ENCODE measurements at places on chromosomes 5 and 9. TPM values are rescaled to one million over a fixed set of nuclear protein-coding genes. Genes with fewer than 3 reads are reported as not detected.

The NMRK1 gene
- total RNA-seq, result 36.7 TPM

The FOXD4L5 gene
- total RNA-seq, result not detected

The OTULINL gene
- 61.0 TPM for total RNA-seq

The SEC16A gene
- total RNA-seq, result 75.9 TPM

The HRH2 gene
- total RNA-seq, result 1.5 TPM

DNA sequence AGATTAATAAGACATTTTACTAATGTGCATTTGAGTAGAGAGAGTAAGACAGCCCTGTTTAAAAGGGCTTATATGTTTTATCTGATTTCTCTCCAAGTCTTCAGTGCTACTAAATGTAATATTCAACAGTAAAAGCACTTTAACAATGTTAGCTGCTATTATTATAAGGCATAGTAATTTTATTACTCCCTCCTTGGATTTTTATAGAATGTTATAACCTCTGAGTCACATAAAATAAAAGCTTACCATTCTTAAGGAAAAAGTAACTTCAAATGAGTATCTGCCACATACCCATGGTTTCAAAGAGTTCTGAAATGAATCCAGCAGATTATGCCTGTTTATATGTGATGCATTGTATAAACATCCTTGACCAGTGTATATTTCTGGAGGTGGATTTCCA is 19.0 kb downstream of the SPDL1 start:
- no peaks in the 10 kb centered on the region for H3K27me3 ChIP-seq
- peaks cover 24% of the 10 kb centered on the region for H3K36me3 ChIP-seq
- no peak overlapping the region for H3K4me3 ChIP-seq
- H3K27ac ChIP-seq, result no peak overlapping the region

DNA sequence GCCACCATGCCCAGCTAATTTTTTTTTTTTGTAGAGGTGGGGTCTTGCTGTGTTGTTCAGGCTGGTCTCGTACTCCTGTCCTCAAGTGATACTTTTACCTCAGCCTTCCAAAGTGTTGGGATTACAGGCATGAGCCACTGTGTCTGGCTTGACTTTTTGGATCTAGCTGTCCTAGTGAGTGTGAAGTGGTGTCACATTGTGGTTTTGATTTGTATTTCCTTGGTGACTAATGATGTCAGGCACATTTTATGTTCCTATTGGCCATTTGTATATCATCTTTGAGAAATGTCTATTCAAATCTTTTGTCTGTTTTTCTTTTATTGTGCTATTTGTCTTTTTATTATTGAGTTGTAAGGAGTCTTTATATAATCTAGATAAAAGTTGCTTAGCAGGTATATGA is 53.5 kb upstream of the MCCC2 start:
- H3K27ac ChIP-seq, result no peak overlapping the region
- no peak for DNase-seq
- no peaks in the 10 kb centered on the region for H3K36me3 ChIP-seq
- no peak overlapping the region for H3K4me3 ChIP-seq
- no peaks in the 10 kb centered on the region for H3K27me3 ChIP-seq
- no peaks in the 10 kb centered on the region for H3K4me1 ChIP-seq

DNA sequence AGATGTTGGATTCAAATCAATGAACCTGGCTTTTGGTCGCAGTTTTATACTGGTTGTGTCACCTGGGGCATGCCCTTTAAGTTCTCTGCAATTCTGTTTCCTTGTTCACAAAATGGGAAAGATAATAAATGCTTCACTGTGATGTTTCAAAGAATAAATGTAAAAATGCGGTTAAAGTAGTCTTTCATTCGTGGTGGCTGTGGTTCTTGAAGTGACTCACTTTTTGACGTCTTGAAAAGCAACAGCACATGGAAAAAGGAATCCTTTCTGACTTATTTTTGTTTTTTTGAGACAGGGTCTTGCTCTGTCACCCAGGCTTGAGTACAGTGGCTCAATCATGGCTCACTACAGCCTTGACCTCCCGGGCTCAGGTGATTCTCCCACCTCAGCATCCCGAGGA is 88.4 kb upstream of the SLIT3 start:
- no peaks in the 10 kb centered on the region for H3K27me3 ChIP-seq
- no peak for DNase-seq
- no peak overlapping the region for H3K4me3 ChIP-seq
- H3K4me1 ChIP-seq, result no peaks in the 10 kb centered on the region

DNA sequence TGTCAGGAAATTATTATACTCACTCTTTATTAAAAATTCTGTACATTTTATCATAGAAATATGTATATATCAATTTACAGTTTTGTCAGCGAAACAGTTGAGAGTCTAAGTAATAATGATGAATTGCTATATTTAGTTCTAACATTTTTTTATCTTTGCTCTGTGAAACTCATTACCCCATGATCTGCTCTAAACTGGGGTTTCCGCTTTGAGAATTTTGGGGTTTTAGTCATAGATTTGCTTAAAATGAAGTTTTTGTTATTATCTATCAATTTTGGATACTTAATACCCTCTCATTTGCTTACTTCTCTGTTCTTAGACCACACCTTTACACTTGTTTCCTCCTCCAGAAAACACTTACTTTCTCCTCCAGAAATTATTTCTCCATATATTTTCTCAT is 333.8 kb upstream of the MPDZ start:
- no peaks in the 10 kb centered on the region for H3K36me3 ChIP-seq
- H3K4me3 ChIP-seq, result no peak overlapping the region
- no peaks in the 10 kb centered on the region for H3K4me1 ChIP-seq
- no peaks in the 10 kb centered on the region for H3K27me3 ChIP-seq
- no peak overlapping the region for H3K27ac ChIP-seq

- H3K4me3 ChIP-seq, result no peak overlapping the region
- H3K27me3 ChIP-seq, result peaks cover 36% of the 10 kb centered on the region
- no peak for DNase-seq
- no peaks in the 10 kb centered on the region for H3K4me1 ChIP-seq
These were observed 19.9 kb downstream of the REXO4 start for GRCh38 chr9:133397895-133398294.

DNA sequence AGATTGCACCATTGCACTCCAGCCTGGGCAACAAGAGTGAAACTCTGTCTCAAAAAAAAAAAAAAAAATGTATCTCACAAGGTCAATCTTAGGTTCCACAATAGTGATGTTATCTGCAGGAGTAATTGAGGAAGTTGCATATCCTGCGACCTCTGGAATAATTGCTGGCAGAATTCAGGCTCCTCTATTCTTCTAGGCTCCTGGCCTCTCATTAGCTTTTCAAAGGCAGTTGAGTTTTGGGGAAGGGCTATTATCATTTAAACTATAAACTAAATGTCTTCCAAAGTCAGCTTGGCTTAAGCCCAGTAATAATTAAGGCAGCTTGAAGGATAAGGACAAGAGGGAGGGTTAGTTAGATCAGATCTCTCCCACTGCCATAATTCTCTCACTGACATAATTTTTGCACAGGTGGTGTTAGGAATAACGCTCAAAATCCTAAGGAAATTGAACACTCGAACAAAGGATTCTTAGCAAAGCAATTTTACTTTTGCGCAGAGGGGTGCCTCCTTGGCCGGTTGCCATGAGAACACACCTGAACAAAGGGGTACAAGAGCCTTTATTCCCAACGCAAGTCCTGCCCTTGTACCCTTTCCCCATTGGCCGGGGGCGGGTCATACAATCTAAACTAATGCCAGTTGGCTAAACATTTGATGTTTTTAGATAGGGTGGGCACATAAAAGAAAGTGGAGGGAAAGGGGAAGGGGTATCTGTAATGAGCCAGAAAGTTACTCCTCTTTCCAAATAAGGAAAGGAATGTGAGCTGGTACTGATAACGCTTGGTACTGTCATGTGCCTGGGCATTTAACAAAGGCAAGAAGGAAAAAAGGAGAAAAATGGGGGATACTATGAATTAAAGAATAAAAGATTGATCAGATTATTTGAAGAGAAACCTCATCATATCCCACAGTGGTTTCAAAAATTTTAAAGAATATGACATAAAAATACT is 106.4 kb upstream of the CCNG1 start:
- H3K27ac ChIP-seq, result no peak overlapping the region
- no peaks in the 10 kb centered on the region for H3K36me3 ChIP-seq
- no peaks in the 10 kb centered on the region for H3K27me3 ChIP-seq

- no peaks in the 10 kb centered on the region for H3K4me1 ChIP-seq
- no peak overlapping the region for H3K4me3 ChIP-seq
- peak; percentile 81 for DNase-seq
- no peak overlapping the region for H3K27ac ChIP-seq
- no peaks in the 10 kb centered on the region for H3K27me3 ChIP-seq
These were observed 163.9 kb downstream of the CEMIP2 start for GRCh38 chr9:71604197-71605063.

DNA sequence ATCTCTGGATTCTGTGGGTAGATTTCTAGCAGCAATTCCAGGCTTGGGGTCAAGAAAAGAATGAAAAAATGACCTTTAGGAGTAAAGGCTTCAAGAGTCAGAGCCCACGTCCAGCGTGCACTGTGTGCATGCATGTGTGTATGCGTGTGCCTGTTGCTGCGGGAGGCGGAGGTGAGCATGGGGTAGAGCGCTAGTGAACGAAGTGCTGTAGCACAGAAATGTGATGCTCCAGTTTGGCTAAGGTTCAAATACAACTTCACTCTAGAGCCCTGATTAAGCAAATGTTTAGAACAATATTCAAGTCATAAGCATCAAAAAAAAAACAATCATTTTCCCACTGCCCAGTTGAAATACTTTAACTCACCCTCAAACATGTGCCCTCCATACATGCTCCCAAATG is 403.9 kb downstream of the ZNF608 start:
- peak overlapping the region; percentile 50 for H3K27ac ChIP-seq
- no peaks in the 10 kb centered on the region for H3K27me3 ChIP-seq
- no peak for DNase-seq
- peaks cover 8% of the 10 kb centered on the region for H3K4me1 ChIP-seq

DNA sequence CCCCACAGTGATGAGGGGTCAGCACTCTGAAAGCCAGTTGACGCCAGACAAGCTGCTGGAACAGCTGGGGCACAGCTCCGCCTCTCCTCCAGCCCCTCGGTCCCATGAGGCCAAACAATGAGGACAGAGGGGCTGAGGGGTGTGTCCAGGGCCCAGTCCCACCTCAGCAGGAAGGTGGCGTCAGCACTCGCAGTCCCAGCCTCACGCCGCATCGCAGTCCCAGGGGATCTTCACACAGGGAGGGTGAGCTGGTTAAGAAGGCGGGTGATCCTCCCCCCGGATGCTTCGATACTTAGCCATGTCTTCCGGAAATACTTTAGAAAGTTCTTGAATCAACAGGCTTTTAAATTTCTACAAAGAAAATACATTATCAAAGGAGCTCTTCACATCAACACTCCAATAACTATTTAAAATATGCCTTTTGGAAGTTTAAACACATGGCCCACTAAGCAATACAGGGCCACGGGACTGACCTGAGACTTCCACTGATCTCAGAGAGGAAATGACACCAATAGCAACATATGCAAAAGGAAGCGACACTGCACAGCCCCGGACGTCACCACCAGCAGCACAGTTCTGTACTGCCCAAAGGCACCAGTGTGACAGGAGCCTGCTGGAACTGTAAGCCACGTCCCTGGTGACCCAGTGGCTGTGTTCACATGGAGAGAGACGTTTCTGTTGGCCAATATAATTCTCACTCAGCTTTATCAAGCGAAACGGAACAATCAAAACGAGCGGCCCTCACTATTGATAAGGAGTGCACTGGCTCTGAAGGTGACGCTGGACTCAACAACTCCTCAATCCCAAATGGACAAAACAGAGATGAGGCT is 5.9 kb downstream of the MED10 start:
- H3K4me3 ChIP-seq, result no peak overlapping the region
- H3K4me1 ChIP-seq, result peaks cover 14% of the 10 kb centered on the region
- no peak overlapping the region for H3K27ac ChIP-seq
- no peaks in the 10 kb centered on the region for H3K27me3 ChIP-seq

GRCh38 chr5:45793638-45794532 is 97.7 kb upstream of the HCN1 start:
- no peaks in the 10 kb centered on the region for H3K27me3 ChIP-seq
- no peak overlapping the region for H3K27ac ChIP-seq
- H3K4me1 ChIP-seq, result no peaks in the 10 kb centered on the region
- no peaks in the 10 kb centered on the region for H3K36me3 ChIP-seq

GRCh38 chr5:62197697-62198096 is 108.3 kb upstream of the KIF2A start:
- DNase-seq, result no peak
- H3K27ac ChIP-seq, result no peak overlapping the region
- H3K4me1 ChIP-seq, result no peaks in the 10 kb centered on the region
- H3K4me3 ChIP-seq, result no peak overlapping the region

DNA sequence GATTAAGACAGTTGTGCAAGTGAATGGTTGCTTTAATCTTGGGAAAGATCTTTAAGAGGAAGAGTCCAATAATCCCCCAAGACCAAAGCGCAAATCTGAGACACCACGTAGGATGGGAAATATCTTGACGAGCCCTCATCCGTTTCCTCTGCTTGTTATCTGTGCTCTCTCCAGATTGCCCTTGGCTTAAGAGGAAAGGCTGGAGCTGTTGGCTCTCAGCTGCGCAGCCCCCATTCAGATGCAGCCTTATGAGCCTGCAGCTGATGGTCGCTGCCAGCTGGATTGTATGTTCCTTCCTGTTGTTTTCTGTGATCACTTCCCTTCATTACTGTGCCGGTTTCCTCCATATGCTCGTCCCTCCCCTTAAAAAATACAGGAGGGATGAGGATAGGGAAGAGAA is 47.7 kb downstream of the PWWP2A start:
- H3K27me3 ChIP-seq, result no peaks in the 10 kb centered on the region
- DNase-seq, result no peak
- no peak overlapping the region for H3K27ac ChIP-seq
- no peaks in the 10 kb centered on the region for H3K36me3 ChIP-seq

- no peak for DNase-seq
- no peak overlapping the region for H3K27ac ChIP-seq
- no peaks in the 10 kb centered on the region for H3K36me3 ChIP-seq
- H3K4me3 ChIP-seq, result no peak overlapping the region
These were observed 57.5 kb upstream of the TRIM32 start for GRCh38 chr9:116629634-116630033.
